ENCODE measurements at places on chromosomes 12 and 14.
A peak's percentile ranks its signal among the peaks of the same experiment; 100 is the strongest.

GRCh38 chr14:71956920-71957563 lies 24.8 kb downstream of the RGS6 start:
- no peak for DNase-seq

DNA sequence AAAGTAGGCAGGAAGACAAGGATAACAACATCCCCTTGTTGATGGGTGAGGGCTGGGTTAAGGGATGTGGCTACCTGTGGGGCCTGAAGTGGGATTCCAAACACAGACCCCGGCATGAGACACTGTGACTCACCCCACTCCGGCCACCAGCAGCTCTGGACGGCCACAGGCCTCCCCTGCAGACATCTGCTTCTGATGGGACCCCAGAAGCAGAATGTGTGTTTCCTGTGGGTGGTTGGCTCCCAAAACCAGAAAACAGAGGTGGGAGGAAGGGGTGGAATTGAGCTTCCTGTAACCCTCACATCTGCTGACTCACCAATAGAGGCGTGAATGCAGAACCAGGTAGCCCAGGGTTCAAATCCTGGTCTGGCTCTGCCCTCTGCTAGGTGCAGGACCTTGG lies 216.6 kb upstream of the PWP1 start:
- no peak for DNase-seq

DNA sequence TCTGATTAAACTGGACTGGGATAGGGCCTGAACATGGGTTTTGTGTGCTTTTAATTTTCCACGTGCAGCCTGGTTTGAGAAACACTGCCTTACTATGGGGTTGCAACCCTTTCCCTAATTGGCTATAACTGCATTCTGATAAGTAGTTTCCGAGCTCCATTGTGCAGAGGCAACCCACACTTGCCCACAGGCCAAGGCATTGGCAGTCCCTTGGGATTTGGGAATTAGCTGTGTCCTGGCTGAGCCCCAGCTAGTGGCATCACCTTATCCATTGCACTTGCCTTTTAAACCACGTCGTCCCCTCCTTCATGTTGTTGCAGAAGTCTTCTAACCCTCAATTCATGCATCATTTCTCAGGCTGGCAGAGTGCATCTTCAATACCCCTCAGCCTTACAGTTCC lies 10.2 kb downstream of the VCPKMT start:
- DNase-seq = no peak

DNA sequence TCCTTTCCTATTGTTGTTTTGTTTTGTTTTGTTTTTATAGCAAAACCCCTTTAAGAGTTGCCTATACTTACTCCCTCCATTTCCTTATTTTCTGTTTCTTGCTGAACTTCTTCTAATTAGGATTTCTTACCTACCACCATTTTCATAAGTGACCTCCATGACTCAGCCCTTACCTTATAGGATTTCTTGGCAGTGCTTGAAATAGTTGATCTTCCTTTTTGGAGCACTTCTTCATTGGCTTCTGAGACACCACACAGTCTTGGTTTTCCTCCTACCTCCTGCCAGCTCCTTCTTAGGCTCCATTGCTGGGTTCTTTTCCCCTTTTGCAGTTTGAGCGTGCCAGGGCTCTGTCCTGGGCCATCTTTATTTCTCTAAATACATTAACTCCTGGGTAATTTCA lies 23.4 kb upstream of the EID3 start:
- no peak for DNase-seq

GRCh38 chr12:50251619-50252252 lies 31.6 kb downstream of the LIMA1 start:
- no peak for DNase-seq

DNA sequence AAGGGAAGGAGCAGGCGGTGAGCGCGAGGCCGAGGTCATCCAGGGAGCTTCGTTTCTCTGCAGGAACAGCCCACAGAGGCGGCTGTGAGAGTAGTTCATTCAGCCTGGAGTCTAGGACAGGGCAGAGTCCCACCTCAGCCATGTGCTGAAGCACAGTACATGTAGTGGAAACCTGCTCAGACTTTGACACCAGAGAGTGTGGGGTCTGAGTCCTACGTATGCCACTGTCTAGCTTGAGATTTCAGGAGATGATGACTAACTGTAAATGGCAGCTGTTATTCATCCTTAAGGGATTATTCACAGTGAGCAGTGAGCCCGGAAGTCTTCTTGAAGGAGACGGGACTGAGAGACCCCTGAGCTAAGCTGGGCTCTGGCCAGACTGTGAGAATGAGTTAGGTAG lies 938 bp upstream of the SLC6A13 start:
- DNase-seq = peak; percentile 6

DNA sequence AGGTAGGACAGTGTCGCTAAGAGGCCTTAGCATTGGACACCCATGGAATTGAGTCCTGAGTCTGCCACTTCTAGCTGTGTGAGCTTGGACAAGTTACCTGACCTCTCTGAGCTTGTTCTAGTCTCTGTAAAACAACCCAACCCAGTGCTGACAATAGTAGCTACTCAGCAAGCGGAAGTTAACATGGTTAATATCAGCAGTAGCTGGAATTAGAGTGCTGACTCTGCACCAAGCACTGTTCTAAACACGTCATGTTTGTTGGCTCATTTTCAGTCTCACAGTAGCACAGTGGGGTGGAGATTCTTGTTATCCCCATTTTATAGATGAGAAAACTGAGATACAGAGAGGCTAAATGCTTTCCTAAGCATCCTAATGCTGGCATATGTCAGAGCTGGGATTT lies 47.5 kb upstream of the RIN3 start:
- no peak for DNase-seq

- peak; percentile 67 for DNase-seq
Observed at GRCh38 chr12:111434680-111435338, 29.1 kb downstream of the SH2B3 start.

DNA sequence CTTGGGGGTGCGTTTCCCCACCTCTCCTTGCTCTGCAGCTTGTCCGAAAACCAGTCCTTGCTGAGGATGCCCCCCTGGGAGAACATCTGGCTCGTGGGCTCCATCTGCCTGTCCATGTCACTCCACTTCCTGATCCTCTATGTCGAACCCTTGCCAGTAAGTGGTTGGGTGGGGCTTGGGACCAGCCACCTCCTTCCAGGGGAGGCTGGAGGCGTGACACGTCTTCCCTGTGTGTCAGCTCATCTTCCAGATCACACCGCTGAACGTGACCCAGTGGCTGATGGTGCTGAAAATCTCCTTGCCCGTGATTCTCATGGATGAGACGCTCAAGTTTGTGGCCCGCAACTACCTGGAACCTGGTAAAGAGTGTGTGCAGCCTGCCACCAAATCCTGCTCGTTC lies 57.5 kb downstream of the ANAPC7 start:
- DNase-seq = no peak

DNA sequence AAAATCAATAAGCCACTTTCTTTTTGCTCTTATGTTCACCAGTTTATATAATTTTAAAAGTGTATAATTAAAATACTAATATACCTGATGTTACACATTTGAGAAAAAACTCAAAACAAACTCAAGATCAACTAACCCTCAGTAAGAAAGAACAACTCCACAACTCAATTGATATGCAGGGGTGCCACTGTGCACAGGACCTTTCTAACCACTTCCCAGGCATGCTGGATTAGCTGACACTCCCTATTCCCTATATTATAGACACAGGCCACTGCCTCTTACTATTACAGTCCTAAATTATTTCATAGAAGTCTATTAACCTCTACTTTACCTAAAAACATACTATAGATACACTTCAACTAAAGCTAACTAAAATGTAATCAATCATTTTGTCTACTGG lies 191.7 kb upstream of the KRR1 start:
- DNase-seq = no peak

DNA sequence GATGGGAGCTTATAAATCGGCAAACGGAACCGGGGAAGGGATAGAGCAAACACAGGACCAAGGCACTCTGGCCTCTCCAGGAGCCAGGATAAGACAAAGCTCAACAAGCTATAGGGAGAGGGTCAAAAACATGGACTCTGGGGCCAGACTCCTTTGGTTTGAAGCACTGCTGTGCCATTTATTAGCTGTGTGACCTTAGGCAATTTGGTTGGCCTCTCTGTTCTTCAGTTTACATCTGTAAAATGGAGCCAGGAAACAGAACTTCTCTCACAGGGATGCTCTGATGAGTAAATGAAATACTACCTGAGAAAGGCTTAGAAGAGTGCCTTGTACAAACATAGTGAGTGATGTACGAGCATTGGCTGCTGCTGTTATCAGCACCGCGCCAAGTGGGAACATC lies 213.3 kb upstream of the PWP1 start:
- no peak for DNase-seq

- DNase-seq = peak; percentile 98
Observed at GRCh38 chr12:75814851-75815754, 216.5 kb downstream of the PHLDA1 start.

DNA sequence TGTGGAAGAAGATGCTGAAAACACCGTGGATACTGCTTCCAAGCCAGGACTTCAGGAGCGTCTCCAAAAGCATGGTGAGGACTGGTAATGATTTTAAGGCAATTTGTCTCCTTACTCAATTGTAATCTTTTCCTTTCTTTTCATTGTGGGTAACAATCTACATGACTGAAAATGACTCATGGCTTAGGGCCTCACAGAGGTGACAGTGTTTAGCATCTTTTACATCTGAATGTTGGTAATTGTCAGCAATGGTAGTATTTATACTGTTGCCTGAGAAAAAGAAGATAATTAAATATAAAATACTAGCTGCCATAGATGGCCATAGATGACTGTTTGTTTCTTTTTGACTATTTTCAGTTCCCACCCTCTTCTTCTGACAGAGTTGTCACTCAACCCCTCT lies 31.6 kb downstream of the TULP3 start:
- DNase-seq = no peak

DNA sequence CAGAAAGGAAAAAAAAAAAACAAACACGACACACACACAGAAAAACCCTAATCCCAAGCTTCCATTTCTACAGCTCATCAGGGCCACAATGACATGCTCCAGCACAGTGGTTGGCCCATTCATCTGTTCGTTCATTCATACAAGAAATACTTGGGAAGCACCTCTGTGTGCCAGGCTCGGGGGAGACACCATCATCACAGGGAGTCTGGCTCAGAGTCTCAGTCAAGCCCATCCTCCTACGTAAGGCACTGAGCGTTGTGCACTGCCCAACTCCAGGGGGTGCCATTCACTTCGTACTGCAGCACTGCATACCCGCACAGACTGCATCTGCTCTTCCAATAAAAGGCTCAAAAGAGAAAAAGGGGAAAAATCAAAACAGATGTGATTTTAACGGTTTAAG lies 15.3 kb downstream of the VPS37B start:
- DNase-seq = peak; percentile 27

DNA sequence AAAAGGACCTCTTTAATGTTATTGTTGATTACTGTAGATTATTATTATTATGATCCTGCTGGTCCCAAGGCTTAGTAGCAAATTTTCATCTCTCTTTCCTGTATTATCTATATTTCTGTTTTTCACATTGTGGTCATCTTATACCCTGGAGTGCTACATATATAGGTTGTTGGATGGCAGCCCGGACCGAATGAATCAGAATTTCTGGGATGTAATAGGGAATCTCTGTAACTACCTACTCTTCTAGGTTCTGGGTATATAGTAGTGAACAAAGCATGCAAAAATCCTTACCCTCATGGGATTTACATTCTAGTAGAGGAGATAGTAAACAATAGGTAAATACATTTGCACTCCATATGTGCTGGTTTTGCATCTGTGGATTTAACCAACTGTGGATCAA lies 31.4 kb downstream of the NUBPL start:
- no peak for DNase-seq

DNA sequence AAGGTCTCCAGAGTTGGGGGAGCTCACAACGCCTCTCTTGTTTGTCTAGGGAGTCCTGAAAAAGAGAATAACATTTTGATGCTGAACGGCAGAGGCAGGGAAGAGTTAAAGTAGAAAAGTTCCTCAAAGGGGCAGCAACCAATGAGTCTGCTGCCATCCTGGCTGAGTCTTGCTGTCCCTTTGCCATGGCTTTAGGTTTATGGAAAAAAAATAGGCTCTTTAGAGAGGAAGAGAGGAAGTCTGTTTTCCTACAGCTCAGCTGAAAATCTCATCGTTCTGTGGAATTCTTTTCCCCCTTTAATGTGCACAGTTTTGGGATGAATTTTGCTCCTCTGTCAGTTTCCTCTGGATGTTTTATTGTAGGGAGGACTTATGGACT lies 314.8 kb upstream of the TBX3 start:
- DNase-seq = no peak

DNA sequence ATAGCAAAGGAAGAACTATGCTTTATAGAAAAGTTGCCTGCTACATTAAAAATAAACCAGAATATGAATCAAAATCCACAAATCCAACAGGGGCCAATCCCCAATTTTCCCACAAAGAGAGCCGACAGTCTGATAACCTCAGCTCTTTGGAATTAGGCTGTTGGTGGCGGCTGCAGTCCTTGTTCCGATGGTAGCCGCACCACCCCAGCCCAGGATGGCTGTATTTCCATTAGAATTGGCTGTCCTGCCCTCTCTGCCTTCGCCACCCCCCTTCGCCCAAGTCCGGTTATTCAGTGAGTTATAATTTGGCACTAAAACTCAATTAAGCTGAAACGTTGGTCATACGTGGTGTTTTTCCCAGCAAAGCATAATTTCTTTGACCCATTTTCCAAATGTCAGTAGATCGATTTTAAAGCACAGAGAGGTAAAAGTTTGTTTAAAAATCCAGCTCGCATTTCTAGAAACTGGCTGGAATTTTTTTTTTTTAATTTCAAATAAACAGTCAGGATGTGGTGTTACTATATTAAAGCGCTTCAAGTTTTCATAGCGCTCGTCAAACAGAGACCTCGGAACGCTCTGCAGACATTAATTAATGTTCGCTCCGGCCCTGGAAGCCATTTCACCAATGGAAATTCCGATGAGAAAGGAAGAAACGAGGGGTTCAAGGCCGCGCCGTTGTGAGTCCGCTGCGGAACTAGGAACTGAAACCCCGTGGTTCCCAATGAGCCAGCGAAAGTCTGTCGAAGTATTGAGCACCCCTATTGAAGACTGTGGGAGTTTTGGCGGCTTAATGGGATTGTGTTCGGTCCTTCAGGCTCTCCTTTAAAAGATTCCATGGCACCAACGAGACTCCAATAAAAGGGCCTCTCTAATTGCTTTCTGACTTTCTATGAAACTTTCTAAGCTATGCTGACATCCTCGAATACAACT lies 104.8 kb upstream of the DIO3 start:
- DNase-seq = no peak
